Frontal cortex (tissue), 4 donors: ENCODE measurements at places on chromosomes 2 and 18. TPM values are rescaled to one million over a fixed set of nuclear protein-coding genes. Genes with fewer than 3 reads are reported as not detected.

DNA sequence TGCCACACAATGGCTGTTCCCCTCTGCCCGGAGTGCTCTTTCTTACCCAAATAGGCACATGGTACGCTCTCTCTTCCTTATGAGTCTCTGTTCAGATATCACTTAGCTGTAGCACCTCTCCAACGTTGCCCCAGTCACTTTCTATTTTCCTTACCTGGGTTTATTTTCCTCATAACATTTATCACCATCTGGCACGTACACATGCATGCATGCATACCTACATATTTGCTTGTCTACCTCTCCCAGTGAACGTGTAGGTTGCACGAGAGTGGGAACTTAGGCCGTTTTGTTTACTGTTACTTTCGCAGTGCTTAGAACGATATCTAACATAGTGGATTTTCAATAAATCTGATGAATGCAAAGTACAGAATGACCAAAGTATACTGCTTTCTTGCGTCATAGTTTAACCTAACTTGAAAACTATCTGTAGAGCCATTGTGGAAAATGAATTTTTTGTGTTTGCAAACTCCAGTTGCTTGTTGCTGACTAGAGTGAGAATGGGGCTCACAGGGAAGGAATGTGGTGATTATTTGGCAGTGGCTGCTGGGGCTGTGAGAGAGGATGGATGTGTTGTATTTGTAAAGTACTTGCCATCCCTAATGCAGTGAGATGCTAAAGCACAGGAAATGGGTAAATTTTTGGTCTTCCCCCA is 47.1 kb downstream of the ACSL3 start:
- DNase-seq = no peak

The MAP4K3 gene
- 104 TPM for total RNA-seq

The ZNF24 gene
- 99.5 TPM for total RNA-seq

The TMEM163 gene
- total RNA-seq = 16.3 TPM

The TFCP2L1 gene
- total RNA-seq = under 0.01 TPM

The ZNF396 gene
- total RNA-seq = 4.1 TPM

The OTOS gene
- total RNA-seq = 0.41 TPM
